ENCODE measurements at places on chromosomes 1 and 21. TPM values are rescaled to one million over a fixed set of nuclear protein-coding genes. Genes with fewer than 3 reads are reported as not detected.

CACNA1S gene
- total RNA-seq = not detected

OTUD3 gene
- total RNA-seq = 11.9 TPM

HUNK gene
- total RNA-seq = not detected

PTPRC gene
- total RNA-seq = 773 TPM

PIK3R3 gene
- 3.8 TPM for total RNA-seq

EXOSC10 gene
- 77.4 TPM for total RNA-seq

GPR25 gene
- not detected for total RNA-seq

NCSTN gene
- 75.8 TPM for total RNA-seq

BATF3 gene
- 75.3 TPM for total RNA-seq

TFF3 gene
- total RNA-seq = not detected

DNAJC8 gene
- total RNA-seq = 100 TPM

MSH4 gene
- total RNA-seq = 0.41 TPM

SYNC gene
- total RNA-seq = not detected

PTGS2 gene
- 0.32 TPM for total RNA-seq

KRTAP19-7 gene
- total RNA-seq = not detected

CD247 gene
- total RNA-seq = 211 TPM

ZNF593OS gene
- total RNA-seq = not detected

ZNF670 gene
- 1.1 TPM for total RNA-seq

ADCY10 gene
- total RNA-seq = 0.07 TPM

RUNX3 gene
- 186 TPM for total RNA-seq

LINGO4 gene
- total RNA-seq = 0.10 TPM

RNU1-1 gene
- 2,156 TPM for total RNA-seq

SFN gene
- total RNA-seq = 1.2 TPM

CFHR1 gene
- total RNA-seq = not detected

KRTAP12-2 gene
- total RNA-seq = not detected

SERPINC1 gene
- not detected for total RNA-seq

SOAT1 gene
- total RNA-seq = 53.2 TPM

CCDC30 gene
- total RNA-seq = 1.8 TPM

MTX1 gene
- 43.5 TPM for total RNA-seq

HRNR gene
- not detected for total RNA-seq

RAVER2 gene
- 0.34 TPM for total RNA-seq

S100A14 gene
- total RNA-seq = not detected

C1orf53 gene
- total RNA-seq = 0.39 TPM

HSPB7 gene
- total RNA-seq = not detected

SETDB1 gene
- total RNA-seq = 65.0 TPM

CENPS gene
- 12.8 TPM for total RNA-seq

NES gene
- total RNA-seq = 0.12 TPM

ENAH gene
- not detected for total RNA-seq

RASSF5 gene
- 252 TPM for total RNA-seq

KIF17 gene
- not detected for total RNA-seq

PFDN2 gene
- total RNA-seq = 71.4 TPM

KCNT2 gene
- total RNA-seq = not detected

ANGPTL1 gene
- not detected for total RNA-seq

OLFML2B gene
- not detected for total RNA-seq

REN gene
- total RNA-seq = not detected
